H4 (cell line): ENCODE measurements at places on chromosomes 1 and 21. TPM values are rescaled to one million over a fixed set of nuclear protein-coding genes. Genes with fewer than 3 reads are reported as not detected.

Gene ESRRG
- total RNA-seq, result 0.72 and 0.76 TPM in 2 replicates

DNA sequence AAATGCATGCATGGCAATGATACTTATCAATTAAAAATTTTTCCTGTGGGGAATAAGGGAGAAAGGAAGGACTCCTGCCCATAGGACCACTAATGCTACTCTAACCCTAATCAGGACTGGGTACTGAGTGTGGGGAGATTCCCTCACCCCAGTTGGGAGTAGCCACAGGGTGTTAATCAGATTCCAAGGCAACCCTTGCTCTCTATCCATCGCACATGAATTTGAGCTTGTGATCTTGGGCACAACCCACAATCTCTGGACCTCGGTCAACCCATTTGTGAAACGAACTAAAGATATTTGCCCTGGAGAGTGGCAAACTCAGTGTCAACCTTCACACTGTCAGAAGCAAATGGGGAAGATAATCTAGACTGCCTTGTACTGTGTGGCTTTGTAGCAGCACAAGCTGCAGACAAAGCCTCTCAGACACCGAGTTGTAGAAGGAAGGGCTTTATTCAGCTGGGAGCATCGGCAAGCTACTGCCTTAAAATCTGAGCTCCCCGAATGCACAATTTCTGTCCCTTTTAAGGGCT is 69.5 kb downstream of the SERINC2 start:
- no peak for DNase-seq

DNA sequence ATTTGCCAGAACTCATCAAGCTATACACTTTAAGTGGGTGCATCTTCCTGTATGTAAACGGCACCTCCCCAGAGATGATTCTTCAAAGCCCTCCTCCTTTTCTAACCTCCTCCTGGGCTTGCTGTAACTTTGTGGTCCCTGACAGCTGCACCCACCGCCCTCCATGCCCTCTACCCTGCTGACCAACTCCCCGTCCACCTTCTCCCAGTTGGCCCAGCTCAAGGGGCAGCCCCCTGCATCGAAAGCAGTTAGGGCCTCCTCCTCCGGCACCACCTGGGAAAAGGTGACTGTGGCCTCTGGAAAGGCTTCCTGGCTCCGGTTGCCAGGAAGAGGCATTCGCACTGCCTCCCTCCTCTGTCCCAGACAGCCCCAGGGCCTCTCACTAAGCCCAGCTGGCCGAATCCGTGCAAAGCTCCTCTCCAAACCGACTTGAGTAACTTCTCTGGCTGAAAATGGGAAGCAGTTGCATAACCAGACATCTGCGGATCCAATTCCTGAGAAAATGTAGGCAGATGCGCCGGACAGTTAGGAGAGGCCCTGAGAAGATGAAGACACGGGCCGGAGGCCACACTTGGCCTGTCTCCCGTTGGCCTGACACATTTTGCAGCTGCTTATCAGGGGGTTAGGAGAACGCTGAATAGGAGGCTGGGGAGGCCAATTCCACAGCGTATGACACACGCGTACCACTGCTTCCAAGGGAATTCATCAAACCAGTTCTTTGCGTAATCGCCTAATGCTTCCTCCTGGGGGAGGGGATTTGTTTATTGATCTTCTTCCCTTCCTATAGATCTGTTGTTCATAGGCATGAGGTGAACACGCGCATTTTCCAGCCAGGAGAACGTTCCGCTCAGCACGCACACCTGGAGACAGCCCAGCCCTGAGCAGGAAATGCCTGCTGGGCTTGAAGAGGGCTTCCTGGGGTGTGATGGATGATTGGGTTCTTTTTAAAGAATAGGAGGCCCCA is 48.7 kb upstream of the COL6A2 start:
- DNase-seq, result peak; percentile 46

- DNase-seq, result no peak
These were observed 73.8 kb upstream of the SERBP1 start for GRCh38 chr1:67503974-67504373.

GRCh38 chr1:13950637-13951036 is 250.6 kb downstream of the PRDM2 start:
- DNase-seq, result no peak
